ENCODE measurements at places on chromosomes 2 and 18. TPM values are rescaled to one million over a fixed set of nuclear protein-coding genes. Genes with fewer than 3 reads are reported as not detected.
A peak's percentile ranks its signal among the peaks of the same experiment; 100 is the strongest.

GRCh38 chr2:144505245-144505831 is 14.6 kb downstream of the ZEB2 start:
- DNase-seq = no peak

DNA sequence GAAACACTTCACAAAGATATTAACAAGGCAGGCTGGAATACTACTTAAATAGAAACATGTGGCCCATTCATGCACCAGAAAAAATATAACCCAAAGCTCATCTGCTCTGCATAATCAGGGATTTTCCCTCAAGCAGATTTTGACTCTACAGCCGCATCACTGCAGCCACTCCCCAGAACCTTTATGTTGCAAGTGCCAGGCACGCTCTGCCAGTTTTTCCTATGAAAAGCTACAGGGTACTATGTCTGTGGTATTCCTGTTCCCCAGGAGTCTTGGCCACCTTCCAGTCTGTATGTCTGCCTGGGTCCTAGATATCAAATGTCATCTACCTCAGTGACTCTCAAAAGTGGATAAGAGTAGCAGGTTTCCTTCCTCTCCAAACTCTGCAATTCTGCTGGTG is 3.8 kb downstream of the COA5 start:
- DNase-seq = no peak

The CDH19 gene
- total RNA-seq = 51.7 TPM

DNA sequence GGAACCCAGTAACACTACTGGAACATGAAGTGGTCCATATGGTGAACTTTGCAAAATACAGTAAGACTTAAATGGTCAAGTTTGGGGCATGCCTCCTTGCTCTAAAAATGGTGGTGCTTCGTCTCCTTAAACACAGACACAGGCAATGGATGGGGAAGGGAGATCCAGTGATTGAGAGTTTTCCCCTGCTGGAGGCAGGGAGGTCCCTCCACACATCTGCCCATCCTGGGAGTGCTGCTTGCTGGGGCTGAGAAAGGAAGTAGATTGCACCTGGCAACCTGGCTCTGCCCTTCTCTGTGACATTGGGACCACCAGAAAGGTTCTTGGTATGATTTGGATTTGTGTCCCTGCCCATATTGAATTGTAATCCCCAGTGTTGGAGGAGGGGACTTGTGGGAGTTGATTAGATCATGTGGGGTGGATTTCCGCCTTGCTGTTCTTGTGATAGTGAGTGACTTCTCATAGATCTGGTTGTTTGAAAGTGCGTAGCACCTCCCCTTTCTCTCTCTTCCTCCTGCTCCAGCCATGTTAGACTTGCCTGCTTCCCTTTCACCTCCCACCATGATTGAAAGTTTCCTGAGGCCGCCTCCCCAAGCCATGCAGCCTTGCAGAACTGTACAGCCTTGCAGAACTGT is 35.4 kb upstream of the SKOR2 start:
- no peak for DNase-seq

The FIGN gene
- total RNA-seq = 14.8 TPM

DNA sequence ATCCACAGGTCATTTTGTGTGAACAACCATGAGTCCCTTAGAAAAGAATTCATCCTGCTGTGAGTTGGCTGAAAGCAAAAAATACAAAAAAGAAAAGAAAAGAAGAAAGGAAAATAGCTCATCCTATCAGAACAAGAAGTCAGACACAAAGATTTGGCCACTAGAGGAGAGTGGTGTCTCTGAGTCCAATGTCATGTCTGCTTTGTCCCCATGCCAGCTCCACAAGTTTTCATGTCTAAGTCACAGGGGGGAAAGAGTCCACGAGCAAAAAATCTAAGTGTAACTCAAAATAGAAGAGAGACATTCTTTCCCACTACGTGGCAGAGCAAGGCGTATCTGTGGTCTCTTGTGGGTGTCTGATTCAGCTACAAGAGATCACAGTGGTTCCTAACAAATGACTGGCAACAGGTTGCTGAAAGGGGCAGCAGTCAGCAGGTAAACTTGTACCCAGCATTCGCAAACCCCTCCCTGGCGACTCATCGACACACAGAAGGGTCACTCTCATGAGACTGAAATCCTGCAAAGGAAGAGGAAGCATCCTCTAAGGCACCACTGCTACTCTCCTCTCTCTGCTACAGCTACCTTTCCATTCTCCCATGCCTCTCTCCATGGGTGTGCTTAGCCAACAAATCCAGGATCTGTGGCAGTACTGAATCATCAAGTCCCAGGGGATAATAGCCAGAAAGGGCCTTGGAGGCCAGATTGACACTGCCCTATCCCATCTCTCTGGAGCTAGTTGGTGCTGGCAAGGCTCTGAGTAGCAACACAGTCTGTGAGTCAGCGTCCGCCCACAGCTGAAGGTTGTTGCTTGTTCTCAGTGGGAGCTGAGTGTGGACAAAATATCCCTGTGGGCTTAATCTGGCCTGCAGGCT is 123.0 kb upstream of the SLC39A10 start:
- peak; percentile 50 for DNase-seq

- no peak for DNase-seq
Observed at GRCh38 chr2:216350214-216350791, 22.0 kb downstream of the MARCHF4 start.

DNA sequence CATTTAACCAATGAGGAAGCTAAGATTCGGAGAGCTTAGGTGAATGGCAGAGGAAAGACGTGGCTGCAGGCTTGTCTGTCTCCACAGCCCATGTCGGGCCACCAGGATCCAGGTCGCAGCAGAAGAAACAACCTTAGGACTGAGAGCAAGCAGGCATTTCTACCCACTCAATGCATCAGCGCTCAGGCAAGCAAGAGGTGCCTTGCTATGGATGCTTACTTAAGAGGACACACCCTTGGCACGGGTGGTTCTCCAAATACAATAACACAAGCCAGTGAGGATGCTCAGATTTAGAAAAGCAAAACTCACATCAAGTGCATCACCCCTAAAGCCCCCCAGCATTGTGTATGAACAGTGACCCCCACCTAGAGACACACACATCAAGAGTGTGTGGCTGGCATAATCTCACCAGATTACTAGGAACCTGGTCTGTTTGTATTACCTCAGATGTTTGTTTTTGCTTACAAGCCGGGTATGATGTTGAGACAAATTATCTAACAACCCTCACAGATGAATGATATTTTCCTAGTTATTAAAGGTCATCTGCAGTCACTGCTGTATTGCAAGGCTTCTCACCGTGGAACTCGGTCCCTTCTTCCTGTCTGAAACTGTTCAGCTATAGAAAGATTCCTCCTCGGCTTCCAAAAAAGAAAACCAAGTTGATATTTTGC is 34.2 kb upstream of the NPAS2 start:
- no peak for DNase-seq

- no peak for DNase-seq
Observed at GRCh38 chr2:166651991-166652390, 157.9 kb upstream of the SCN7A start.

DNA sequence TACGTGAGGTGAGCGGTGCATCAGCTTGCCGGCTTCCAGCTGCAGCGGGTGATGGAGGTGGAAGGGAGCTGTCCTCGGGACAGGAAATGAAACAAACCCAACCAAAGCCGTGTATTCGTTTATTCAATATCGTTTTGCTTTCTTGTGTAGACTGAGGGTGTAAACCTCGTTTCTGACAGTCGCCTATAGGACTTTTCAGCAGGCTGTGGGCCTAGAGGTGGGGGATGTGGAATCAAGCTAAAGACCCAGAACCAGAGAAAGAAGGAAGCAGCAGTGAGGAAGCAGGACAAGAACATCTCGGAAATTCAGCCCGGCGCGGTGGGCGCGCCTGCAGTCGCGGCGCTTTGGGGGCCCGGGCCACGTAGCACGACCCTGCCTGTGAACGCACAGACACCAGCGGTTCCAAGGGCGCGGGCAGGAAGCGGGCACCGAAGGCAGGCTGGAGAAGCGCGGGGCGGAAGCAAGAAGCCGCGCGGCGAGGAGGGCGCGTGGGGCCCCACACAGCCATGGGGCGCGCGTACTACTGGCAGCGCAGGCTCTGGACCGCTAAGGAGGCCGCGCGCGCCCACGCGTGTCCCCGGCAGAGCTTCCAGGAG is 755 bp upstream of the ATP9B start:
- no peak for DNase-seq

GRCh38 chr2:165079432-165079831 is 124.1 kb upstream of the SLC38A11 start:
- DNase-seq = no peak

DNA sequence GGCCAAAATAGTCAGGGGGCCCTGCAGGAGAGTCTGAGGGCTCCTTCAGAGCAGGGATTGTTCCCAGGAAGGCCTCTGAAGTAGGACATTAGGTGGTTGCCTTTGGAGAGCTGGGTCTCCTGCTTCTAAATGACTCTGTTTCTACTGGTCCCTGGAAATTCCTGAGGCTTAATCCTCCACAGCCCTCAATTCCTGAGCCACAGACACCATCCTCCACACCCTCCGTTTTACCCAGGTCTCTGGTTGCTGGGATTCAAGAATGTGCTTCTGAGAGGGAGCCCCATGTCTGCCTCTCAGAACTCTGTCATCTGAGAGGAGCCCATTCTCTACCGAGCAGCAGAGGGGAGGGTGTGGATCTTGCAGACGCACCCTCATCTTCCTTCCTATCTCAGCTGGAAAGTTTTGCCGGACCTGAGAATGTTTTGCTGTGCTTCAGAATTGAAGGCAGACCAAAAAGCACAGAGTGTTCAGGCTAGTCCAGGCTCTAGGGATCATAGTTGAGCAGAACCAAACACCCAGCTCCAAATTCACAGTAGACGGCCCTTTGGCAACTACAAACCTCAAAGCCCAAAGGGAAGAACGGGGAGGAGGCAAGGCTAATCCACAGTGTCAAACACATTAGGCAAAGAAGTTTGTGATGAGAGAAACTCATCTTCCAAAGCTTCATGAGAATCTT is 8.1 kb downstream of the VIT start:
- peak; percentile 27 for DNase-seq

GRCh38 chr2:144085016-144085415 is 434.9 kb downstream of the ZEB2 start:
- DNase-seq = no peak

- DNase-seq = peak; percentile 27
Observed at GRCh38 chr2:238898534-238899281, 50.8 kb downstream of the TWIST2 start.

DNA sequence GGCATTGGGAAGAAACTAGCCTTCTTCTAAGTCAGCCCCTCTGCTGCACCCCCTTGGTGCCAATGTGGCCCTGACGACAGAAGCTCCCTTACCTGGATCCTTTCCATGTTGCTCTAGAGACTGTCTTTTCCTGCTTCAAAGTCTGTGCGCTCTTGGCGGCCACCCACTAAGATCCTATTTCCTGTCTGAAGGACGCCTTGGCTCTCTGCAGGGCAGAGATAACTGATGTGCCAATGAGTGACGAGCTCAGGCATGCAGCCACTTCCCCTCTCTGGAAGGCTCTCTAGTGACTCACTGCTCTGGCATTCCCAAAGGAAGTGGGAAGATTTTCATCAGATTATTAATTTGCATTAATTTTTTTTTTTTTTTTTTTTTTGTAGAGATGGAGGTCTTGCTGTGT is 273.5 kb downstream of the CDH20 start:
- peak; percentile 80 for DNase-seq

The EN1 gene
- total RNA-seq = not detected

The SYT4 gene
- not detected for total RNA-seq

GRCh38 chr2:74779265-74779558 is 54.7 kb upstream of the HK2 start:
- no peak for DNase-seq

The AMER3 gene
- total RNA-seq = not detected

The MMADHC gene
- total RNA-seq = 121 TPM

GRCh38 chr2:117935456-117935855 is 78.4 kb downstream of the CCDC93 start:
- no peak for DNase-seq

Data from heart left ventricle (tissue), 16 donors.